Stimulated activated CD8-positive, alpha-beta memory T cell treated with anti-CD3 and anti-CD28 coated beads, Interleukin-7, amount 100 ng/mL, for 1 hour (primary cell): ENCODE measurements at places on chromosomes 4 and X.

- DNase-seq, result no peak
These were observed 110.7 kb upstream of the ADRA2C start for GRCh38 chr4:3655485-3655884.

DNA sequence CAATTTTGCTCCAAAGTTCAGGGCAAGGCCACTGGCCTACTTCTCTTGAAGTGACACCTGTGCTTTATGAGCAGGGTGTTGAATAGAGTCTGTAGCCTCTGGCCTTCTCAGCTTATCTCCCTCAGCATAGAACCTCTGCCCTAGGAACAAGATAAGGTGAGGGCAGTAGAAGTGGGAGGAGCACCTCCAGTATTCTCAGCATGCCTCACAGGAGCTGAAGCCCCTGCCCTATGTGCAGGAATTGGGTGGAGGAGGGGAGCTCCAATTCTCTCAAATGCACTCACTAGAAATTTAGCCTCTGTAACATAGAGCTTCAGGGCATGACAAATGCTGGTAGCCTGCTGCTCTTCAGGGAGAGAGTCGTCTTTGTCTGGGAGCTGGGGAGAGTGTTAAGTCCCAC, 479.3 kb downstream of the IL1RAPL1 start:
- no peak for DNase-seq

DNA sequence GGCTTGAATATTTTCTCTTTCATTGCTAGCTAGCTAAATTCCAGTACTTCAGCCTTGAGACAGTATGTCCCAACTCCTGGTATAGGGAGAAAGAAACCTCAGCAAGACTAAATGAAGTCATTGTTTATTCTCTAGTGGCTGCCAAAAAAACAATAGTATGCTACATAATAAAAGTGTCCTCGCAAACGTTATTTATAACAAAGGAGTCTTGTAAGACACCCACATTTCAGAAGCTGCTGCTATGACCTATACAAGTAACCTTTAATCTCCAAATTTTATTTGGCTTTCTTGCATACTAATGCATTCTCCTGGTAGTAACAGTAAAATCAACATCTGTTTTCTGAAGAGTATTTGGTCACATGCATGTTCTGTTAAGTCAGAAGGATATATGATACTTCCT, 28.8 kb downstream of the NEK1 start:
- DNase-seq, result no peak

- no peak for DNase-seq
These were observed 8.0 kb downstream of the CYP2U1 start for GRCh38 chr4:107939307-107939706.

DNA sequence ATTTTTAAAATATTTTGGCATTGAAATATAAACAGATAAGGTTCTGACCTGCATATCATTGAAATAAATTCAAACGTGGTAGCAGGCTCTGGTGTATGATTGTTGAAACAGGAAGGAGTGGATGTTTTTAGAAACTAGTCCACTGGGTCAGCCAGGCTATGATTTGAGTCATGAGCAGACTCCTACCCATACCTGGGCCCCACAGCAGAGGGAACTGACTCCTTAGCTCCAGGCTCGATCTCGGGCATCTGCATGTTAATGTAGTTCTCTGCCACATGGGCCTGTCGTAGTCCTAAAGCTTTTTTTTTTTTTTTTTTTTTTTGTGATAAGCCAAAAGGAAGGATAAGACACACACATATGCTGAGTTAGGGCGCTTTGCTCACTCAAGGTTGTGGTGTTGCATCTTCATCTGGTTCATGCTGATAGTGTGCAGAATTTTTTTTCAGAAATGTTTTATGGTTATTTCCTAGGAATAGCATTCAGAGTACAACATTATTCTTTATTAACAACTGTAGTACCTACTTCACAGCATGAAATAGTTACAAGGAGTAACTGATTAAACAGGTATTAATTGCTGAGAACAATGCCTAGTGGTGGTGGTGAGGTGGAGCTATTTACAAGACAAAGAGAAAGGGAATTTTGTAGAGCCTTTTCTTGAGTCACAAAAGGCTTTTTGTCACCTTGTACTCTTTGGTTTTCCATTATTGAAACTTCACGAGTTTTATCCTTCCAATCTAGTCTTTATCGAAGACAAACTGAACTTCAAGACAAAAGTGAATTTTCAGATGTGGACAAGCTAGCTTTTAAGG, 27.3 kb downstream of the OFD1 start:
- no peak for DNase-seq

DNA sequence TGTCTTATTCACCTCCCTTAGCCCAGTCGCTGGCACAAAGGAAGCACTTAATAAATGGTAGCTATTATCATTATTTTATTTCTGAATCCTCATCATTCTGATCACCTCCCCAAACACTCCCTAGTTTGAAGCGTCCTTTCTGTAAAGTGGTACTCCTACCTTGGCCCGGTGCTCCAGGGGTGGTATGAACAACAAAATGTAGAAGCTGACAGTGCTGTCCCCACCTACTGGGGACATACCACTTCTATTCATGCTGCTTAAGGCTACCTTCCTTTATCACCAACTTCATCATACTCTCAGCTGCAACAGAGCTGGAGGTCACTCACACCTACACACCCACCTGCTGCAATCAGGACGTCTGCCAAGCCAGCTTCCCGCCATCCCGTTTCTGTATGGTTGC, 40.8 kb upstream of the APLN start:
- no peak for DNase-seq

- no peak for DNase-seq
These were observed 99.3 kb upstream of the BCOR start for GRCh38 chrX:40197071-40197470.

- DNase-seq, result no peak
These were observed 7.6 kb downstream of the CPLX1 start for GRCh38 chr4:818106-818921.

DNA sequence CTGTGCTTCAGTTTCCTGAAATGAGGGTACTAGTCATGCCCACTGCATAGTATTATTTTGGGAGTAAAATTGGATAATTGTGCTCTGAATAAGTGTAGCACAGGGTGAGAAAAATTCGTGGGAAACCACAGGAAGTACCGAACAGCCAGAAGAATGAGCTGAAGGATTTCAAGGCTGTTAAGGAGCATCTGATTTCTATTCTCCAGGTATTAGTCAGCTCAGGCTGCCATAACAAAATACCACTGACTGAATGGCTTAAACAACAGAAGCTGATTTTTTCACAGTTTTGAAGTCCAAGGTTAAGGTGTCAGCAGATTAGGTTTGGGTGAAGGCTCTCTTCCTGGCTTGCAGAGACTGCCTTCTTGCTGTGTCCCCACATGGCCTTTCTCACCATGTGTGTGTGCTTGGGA, 41.9 kb downstream of the WWC2 start:
- DNase-seq, result no peak

GRCh38 chrX:68895341-68895755, 66.5 kb downstream of the EFNB1 start:
- no peak for DNase-seq

DNA sequence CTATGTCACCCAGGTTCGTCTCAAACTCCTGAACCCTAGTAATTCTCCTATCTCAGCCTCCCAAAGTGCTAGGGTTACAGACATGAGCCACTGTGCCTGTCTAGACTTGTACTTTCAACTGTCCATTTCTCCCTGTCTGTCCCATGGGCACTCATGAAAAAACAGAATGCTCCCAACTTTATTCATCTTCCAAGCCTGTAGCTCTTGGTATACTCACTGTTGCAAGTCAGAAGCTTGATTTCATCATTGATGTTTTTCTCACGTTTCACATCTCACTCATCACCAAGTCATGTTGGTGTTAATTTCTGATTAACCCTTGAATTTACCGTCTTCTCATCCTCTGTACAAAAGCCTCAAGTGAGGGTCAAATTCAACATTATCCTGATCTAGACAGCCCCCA, 7.3 kb upstream of the SRP72 start:
- DNase-seq, result no peak

- DNase-seq, result no peak
These were observed 17.2 kb upstream of the HGFAC start for GRCh38 chr4:3424522-3425095.

DNA sequence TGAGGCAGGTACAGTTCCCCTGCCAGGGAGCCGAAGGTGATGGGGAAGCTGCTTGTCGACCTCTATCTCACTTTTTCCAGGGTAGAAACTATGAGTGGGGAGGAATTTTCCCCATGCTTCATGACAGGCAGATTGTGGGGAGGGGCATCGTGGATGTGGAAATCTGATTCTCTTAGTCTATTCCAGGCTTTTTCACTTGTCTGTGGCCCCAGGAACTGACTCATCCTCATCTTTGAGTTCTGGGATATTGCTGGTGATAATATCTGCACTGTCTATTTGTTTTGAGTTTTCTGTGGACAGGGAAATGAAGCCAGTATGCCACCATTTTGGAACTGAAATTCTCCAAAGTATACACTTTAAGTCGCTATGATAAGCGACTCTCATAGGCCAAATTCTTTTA, 7.6 kb upstream of the TLR2 start:
- DNase-seq, result no peak

DNA sequence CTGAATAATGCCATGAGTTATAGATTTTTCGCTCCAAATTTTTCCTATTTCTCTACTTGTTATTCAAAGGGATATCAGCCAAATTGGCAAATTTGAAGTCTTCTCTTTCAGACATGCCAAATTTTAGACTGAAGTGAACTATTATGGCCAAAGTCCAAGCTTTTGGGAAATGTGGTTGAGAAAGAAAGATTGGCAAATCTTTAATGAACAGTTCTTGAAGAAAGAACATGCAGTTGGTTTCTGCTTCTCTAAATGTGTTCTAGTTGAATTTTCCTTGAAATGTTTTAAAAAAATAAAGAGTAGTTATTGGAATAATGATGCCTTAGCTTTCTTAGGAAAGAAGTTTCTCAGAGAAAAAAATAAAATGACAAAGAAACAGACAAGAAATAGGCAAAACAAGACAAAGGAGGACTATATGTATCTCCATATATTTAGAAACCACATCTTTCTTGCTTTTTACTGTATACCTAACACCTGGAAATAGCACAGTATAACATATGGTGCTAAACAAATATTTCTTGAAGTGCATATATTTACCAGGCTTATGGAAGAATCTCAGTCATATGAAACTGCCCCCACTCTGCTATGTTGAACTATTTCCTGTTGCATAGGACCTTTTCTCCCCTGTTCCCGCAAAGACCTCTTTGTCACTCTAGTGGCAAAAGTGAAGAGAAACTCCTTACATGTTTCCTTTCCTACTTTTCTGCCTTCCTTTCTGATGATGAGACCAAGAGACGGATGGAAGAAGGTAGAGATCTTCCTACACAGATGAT, 250.0 kb downstream of the ARHGAP24 start:
- no peak for DNase-seq

DNA sequence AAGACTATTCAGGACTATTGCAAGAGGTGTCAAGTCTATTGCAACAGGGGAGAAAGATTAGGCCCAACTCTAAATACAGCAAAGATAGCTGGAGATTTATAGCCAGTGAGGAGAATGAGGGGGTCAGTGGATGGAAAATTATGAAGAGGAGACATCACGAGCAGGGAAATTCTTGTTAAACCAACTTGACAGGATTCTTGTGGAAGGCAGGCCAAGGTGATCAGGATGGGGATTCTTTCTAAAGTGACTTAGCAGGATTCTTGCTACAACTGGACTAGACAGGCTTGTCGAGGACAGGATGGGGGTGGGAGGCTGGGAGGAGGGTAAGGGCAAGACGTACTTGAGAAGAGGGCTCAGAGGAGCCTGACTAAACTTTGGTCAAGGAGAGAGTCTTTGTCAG, 89.0 kb downstream of the PHEX start:
- no peak for DNase-seq

- DNase-seq, result no peak
These were observed 2.0 kb upstream of the MGST2 start for GRCh38 chr4:139663561-139664138.

GRCh38 chr4:114081783-114082182, 102.3 kb upstream of the ARSJ start:
- DNase-seq, result no peak

GRCh38 chr4:101345271-101345595, 2.1 kb downstream of the PPP3CA start:
- no peak for DNase-seq

DNA sequence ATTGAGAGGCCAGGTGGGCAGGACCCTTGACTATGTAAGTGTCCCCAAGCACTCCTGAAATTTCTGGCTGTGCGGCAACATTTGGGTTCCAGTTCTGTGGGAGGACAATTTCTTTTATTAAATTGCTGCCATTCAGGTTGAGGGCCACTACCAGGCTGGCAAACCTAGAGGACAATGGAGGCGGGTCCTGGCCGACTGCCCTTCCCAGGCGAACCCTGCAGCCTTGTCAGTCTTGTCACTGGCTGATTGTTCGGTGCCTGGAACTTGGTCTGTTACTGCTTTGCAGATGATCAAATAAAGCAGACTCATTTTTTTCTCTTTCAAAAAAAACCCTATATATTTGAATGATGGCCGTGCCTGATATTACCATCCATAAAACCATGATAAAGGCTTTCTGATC, 6.6 kb upstream of the TMEM128 start:
- no peak for DNase-seq

DNA sequence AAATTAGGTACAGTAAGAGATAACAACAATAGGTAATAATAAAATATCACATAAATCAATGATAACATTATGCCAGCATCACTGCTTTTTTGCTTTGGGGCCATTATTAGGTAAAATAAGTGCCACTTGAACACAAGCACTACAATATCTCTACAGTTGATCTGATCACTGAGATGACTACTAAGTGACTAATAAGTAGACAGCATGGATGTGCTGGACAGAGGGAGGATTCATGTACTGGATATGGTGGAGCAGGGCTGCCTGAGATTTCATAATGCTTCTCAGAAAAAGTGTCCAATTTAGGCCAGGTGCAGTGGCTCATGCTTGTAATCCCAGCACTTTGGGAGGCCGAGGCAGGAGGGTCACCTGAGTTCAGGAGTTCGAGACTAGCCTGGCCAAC, 137.8 kb upstream of the IL1RAPL2 start:
- DNase-seq, result no peak

GRCh38 chr4:104983615-104984179, 163.0 kb upstream of the TET2 start:
- DNase-seq, result no peak

DNA sequence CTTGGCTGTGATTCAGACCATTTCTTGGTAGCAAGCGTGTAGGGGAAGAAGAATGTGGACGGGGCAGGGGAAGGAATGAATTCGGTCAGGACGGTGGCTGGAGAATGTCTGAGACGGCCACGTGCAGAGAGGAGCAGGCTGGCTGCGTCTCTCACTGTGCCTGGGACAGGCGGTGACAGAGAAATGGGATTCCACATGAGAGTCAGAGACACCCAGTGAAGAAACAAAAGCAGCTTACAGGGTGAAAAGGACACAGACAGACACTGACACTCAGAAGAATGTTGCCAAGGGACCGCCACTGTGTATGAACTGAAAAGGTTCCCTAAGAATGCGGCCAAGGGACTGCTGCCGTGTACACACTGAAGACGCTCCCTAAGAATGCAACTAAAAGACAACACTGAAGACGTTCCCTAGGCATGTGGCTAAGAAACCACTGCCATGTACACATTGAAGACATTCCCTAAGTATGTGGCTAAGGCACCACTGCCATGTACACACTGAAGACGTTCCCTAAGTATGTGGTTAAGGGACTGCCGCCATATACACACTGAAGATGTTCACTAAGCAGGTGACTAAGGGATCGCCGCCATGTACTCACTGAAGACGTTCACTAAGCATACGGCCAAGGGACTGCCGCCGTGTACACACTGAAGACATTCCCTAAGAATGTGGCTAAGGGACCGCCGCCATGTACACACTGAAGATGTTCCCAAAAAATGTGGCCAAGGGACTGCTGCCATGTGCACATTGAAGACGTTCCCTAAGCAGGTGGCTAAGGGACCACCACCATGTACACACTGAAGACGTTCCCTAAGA, 49.1 kb downstream of the DHRSX start:
- no peak for DNase-seq
